ENCODE measurements at places on chromosomes 2 and 18.

- no peak for DNase-seq
Observed at GRCh38 chr2:196783431-196784094, 15.9 kb downstream of the GTF3C3 start.

- no peak for DNase-seq
Observed at GRCh38 chr2:235740821-235741220, 247.0 kb downstream of the AGAP1 start.

GRCh38 chr2:198517976-198518375 is 713.6 kb downstream of the PLCL1 start:
- DNase-seq: no peak

- DNase-seq: no peak
Observed at GRCh38 chr2:236769981-236770671, 200.5 kb downstream of the ACKR3 start.

DNA sequence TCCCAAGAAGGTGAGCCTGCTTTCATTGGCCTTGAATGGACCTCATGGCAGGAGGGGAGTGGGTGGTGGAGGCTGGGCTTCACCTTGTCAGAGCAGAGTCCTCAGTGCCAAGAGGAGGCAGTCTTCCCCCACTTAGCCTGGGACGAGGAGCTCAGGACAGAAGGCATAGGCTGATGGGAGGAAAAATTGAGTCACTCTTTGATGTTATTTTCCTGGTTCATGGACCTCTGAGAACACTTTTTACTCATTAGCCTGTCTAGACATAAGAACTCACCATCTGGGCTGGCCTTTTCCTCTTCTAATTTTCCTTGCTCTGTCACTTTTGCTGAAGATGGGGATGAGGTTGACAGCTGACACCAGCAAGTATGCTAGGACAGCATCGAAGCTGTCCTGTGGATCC is 225.7 kb upstream of the TNP1 start:
- no peak for DNase-seq

GRCh38 chr2:44342854-44343253 is 18.4 kb downstream of the PREPL start:
- no peak for DNase-seq

GRCh38 chr2:231360881-231361371 is 34.6 kb upstream of the B3GNT7 start:
- DNase-seq: no peak

DNA sequence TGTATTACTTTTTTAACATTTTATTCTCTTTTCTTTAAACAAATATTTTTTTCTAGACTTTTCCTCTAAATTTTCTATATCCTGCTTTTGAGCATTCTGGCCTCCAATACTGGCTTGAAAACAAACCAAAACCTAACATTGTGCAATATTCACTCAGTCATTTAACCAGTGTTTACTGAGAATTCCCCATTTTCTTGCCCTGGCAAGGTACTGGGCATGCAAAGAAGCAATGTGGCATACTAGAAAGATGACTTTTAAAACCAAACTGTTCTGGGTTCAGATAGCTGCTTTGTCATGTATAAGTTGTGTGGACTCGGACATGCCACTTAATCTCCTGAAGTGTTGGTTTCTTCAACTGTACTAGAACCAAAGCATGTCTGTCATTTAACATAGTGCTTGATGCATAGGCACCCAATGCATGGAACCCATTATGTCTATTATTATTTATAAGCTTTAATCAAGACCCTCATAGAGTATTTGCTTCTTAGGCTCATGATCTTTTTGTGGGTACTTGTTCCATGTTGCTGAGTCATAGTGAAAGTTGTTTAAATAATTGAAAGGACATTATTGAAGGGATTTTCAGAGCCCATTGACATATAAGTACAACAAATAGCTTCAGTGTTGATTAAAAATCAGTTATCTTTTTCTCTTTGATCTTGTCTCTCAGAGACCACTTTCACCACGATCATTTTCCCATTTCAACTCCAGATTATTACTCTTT is 185.4 kb upstream of the OSR1 start:
- no peak for DNase-seq

DNA sequence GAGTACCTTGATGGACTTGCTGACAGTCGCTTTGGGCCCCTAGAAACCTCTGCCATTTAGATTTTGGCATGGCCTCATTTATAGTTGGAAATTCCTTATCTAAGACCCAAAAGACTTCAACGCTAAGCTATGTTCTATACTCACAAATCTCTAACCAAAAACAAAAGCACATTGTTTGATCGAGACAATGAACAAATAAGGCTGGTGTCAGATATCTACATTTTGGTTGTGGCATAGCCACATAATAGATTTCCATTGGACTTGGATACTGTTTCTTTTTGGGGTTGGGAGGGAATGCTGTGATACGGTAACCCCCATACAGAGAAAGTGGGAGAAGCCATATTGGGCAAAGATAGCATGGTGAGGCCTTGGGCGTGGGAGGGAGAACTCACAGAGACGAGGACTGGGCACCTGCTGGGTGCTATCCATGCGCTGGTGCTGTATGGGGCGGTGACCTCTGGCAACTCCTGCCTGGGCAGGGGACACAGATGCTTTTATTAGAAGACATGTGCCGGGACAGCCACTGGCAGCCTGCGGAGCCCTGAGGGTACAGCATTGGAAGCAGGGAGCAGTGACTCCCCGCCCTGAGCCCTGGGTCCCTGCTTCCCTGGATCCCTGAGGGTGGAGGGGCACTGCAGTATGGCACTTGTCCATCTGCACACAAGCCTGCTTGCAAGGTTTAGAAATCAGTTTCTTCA is 97.1 kb downstream of the ASAP2 start:
- no peak for DNase-seq

GRCh38 chr2:69815717-69816116 is 13.7 kb upstream of the GMCL1 start:
- DNase-seq: no peak

GRCh38 chr2:239833269-239834109 is 191.7 kb downstream of the NDUFA10 start:
- no peak for DNase-seq

GRCh38 chr2:222862909-222863544 is 2.2 kb downstream of the ACSL3 start:
- no peak for DNase-seq

DNA sequence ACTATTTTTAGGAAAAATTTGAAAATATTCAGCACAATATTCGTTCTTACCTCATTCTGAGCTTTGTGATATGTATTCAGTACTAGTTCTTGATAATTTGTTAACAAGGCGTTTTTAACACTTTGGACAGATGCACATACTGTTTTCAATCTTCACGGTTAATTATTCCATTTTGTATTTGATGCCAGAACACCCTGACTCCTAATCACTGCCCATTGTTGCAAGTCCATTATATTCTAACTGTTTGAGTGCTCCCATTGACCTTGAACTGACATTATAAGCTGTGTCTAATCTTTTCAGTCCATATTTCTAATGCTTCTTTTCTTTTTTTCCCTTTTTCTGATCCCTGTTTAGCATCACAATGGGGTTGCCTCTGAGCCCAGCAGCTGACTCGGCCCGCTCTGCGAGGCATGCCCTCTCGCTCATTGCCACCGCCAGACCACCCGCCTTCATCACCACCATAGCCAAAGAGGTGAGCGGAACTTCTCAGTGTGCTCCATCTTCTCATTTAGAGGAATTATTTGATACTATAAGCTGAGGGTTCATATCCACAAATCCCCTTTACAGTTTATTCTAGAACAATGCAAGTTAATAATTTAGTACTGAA is 211.3 kb upstream of the BOD1L2 start:
- no peak for DNase-seq

GRCh38 chr2:139685090-139685983 is 905.1 kb upstream of the NXPH2 start:
- no peak for DNase-seq

DNA sequence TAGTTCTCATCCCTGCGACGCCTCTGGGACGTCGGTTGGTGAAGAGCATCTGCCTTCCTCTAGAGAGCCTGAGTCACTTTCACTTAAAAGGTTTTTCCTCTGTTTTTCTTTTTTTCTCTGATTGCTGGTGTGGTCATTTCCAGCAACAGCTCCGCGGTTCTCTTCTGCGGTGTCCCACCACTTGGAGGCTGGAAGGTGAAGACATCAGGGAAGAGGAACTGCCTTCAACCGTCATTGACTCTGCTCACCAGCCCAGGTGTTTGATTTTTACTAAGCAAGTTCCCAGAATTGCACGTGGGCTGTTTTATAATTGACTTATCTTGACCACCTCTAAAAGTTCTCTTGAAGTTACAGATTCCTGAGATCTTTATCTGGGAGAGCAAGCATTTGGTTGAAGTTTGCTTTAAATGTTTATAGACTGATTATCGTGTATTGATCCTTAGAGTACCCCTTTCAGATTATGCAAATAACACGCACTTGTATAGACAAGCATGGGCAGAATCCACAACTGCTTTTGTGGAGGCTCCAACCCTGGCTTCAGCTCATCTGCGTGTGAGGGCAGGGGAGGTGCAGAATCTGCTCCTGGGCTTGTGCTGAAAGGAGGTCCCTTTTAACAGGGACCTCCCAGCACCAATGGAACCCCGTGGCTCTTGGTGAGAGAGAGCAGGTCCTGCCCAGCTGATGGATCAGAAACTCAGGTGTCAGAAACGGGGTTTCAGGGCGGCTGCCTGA is 3.5 kb downstream of the CTDP1 start:
- DNase-seq: no peak

- no peak for DNase-seq
Observed at GRCh38 chr2:37790019-37790418, 118.6 kb upstream of the CDC42EP3 start.

GRCh38 chr18:48328473-48329210 is 80.5 kb downstream of the ZBTB7C start:
- no peak for DNase-seq

- DNase-seq: no peak
Observed at GRCh38 chr2:165575044-165575615, 105.6 kb downstream of the CSRNP3 start.

- peak; percentile 31 for DNase-seq
Observed at GRCh38 chr2:28621172-28622100, 125.6 kb downstream of the PLB1 start.

- no peak for DNase-seq
Observed at GRCh38 chr2:198141726-198142125, 337.3 kb downstream of the PLCL1 start.

DNA sequence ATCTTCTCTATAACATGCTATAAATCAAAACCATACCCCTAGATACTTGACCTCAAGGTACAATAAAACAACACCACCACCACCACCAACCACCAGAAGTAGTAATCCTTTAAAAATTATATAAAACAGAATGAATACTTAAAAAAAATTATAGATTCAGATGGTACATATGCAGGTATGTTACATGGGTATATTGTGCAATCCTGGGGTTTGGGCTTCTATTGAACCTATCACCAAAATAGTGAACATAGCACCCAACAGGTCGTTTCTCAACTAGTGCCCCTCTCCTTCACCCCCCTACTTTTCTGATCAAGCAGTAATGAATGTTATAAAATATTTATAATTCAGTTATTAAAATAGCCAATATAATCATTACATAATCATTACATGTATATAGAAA is 71.1 kb upstream of the CHN1 start:
- no peak for DNase-seq

DNA sequence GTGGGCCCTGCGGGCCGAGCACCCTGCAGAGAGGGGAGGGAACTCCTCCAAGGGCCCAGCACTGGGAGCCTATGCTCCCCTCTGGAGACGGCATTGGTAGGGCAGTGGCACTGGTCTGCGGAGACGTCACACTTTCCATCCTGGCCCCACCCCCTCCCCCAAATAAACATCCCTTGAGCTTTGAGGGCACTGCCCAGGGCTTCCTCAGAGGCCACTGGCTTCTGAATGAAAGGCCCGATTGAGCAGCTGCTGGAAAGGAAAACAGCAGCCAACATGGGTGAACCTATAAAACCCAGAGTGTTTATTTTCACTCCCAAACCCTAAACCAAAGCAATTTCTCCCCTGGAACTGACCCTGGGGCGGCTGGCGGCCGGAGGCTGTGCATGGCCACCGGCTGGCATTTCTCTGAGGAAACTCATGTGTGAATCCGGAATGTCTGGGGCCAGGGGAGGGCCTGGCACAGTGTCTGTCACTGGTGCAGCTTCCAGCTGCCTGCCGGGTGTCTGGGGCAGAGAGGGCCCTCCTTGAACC is 138.9 kb downstream of the DYSF start:
- DNase-seq: no peak

- no peak for DNase-seq
Observed at GRCh38 chr18:1663879-1664705, 759.4 kb downstream of the ADCYAP1 start.
